Testis (tissue), 5 donors: ENCODE measurements at places on chromosomes 6 and 20. TPM values are rescaled to one million over a fixed set of nuclear protein-coding genes. Genes with fewer than 3 reads are reported as not detected.

GRCh38 chr6:114096561-114097172, 125.7 kb upstream of the HDAC2 start:
- H3K4me3 ChIP-seq = no peak overlapping the region
- H3K4me1 ChIP-seq = no peaks in the 10 kb centered on the region
- H3K27me3 ChIP-seq = no peaks in the 10 kb centered on the region
- peak; percentile 17 for DNase-seq
- no peak overlapping the region for H3K27ac ChIP-seq

DNA sequence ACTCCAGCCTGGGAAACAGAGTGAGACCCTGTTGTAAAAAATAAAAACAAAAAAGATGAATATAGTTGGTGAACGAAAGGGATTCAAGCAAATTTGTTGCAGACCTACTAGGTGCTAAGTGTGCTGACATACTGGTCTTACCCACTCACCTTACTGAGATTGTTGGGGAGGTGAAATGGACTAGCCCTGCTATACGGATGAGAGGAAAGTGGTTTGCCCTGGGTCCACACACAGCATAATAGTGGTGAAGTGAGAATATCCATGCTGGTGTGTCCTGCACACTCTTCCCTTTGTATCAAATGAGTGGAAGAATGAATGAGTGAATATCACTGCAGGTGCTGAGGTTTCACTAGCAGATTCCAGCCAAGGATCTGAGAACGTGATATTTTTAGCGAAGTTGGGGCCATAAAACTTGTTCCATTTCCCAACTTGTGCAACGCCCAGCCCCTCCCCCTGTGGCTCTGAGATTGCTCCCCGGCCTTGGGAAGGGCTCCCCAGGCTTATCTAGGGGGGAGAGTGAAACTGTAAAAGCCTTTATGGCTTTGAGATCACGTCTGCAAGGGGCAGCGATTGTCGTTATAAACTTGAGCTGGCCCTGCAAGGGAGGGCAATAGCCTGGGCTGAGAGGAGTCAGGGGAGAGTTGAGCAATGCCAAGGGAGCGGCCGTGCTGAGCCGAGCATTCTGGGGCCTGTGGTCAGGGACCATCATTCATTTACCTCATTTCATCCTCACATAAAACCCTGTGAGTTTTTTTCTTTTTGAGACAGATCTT, 33.2 kb upstream of the TTPAL start:
- H3K27ac ChIP-seq = no peak overlapping the region
- DNase-seq = peak; percentile 31
- H3K36me3 ChIP-seq = no peaks in the 10 kb centered on the region
- no peak overlapping the region for H3K4me3 ChIP-seq

GRCh38 chr6:32105433-32105832, 3.7 kb downstream of the TNXB start:
- no peaks in the 10 kb centered on the region for H3K27me3 ChIP-seq
- DNase-seq = no peak
- H3K27ac ChIP-seq = no peak overlapping the region
- no peak overlapping the region for H3K4me3 ChIP-seq

The ACAT2 gene
- 17.1 TPM for total RNA-seq

The GABRR2 gene
- 0.62 TPM for total RNA-seq

DNA sequence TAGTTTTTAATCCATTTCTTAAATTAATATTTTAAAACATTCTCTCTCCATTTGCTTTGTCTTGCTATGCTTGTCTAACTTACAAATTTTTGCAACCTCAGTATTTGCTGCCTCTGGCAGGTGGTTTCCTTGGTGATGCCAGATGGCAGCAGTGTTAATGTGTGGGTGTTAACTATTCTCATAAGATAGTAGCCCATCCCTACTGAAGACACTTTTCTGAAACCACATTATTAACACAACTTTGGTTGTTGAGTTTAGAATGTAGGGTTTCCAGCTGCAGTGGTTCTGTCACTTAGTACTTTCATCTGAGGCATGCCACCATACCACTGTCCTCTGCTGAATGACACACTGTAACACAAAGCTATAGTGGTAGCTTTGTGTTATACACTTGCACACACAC, 75.1 kb downstream of the MYO6 start:
- H3K27ac ChIP-seq = no peak overlapping the region
- H3K4me1 ChIP-seq = no peaks in the 10 kb centered on the region
- no peak for DNase-seq
- H3K36me3 ChIP-seq = no peaks in the 10 kb centered on the region
- H3K27me3 ChIP-seq = no peaks in the 10 kb centered on the region

- no peak overlapping the region for H3K4me3 ChIP-seq
- DNase-seq = no peak
- no peaks in the 10 kb centered on the region for H3K27me3 ChIP-seq
- H3K4me1 ChIP-seq = peaks cover 14% of the 10 kb centered on the region
- H3K36me3 ChIP-seq = no peaks in the 10 kb centered on the region
Measured at GRCh38 chr6:134266776-134267175, 51.1 kb downstream of the SGK1 start.

The B3GAT2 gene
- 2.2 TPM for total RNA-seq

- DNase-seq = no peak
- no peak overlapping the region for H3K27ac ChIP-seq
- H3K27me3 ChIP-seq = no peaks in the 10 kb centered on the region
Measured at GRCh38 chr6:158894193-158894592, 75.0 kb upstream of the EZR start.

GRCh38 chr20:59204165-59204894, 40.7 kb downstream of the ZNF831 start:
- DNase-seq = no peak
- no peaks in the 10 kb centered on the region for H3K36me3 ChIP-seq
- no peak overlapping the region for H3K4me3 ChIP-seq
- no peaks in the 10 kb centered on the region for H3K4me1 ChIP-seq
- H3K27ac ChIP-seq = no peak overlapping the region

DNA sequence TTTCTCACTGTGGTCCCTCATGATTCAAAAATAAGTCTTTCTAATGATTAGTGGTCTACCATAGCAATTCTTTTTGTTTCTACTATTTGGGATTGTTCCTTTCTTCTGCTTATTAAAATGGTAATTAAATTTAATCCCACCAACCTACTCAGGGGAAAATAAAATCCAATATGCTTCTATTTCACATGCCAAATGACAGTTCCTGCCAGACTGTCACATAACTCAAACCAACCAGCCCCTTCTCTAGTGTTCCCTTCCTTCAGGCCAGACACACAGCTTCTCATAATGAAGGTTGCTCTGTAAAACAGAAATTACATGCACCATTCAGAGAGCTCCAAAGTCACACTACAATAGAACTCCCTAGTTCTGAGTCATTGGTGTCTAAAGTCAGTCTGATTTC, 23.2 kb downstream of the PAK5 start:
- no peaks in the 10 kb centered on the region for H3K27me3 ChIP-seq
- no peaks in the 10 kb centered on the region for H3K4me1 ChIP-seq
- no peaks in the 10 kb centered on the region for H3K36me3 ChIP-seq
- no peak overlapping the region for H3K4me3 ChIP-seq
- no peak overlapping the region for H3K27ac ChIP-seq
- no peak for DNase-seq

The OLIG3 gene
- total RNA-seq = not detected

The RAMACL gene
- 1.9 TPM for total RNA-seq

The PPP1R14C gene
- 22.4 TPM for total RNA-seq

The GPX5 gene
- total RNA-seq = 8.1 TPM

DNA sequence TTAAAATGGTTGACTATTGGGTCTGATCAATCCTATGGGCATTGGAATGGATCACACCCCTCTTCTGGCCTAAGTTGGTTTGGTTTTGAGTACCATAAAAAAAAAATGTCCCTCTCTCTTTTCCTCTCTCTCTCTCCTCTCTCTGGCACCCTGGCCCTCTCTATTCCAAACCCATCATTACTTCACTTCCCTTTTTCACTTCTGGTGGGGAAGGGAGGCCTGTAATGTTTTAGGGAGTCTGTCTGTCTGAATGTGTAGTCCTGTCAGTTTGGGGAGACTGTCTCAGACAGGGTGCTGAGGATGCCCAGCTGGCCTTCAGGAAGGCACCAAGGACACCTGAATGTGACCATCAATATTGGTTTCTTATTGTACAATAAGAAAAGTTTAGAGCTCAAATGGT, 165.8 kb downstream of the CD24 start:
- no peak for DNase-seq
- H3K27me3 ChIP-seq = no peaks in the 10 kb centered on the region
- no peak overlapping the region for H3K4me3 ChIP-seq
- no peaks in the 10 kb centered on the region for H3K4me1 ChIP-seq

- peaks cover 25% of the 10 kb centered on the region for H3K4me1 ChIP-seq
- H3K27me3 ChIP-seq = no peaks in the 10 kb centered on the region
- no peak overlapping the region for H3K27ac ChIP-seq
- DNase-seq = no peak
- H3K36me3 ChIP-seq = no peaks in the 10 kb centered on the region
Measured at GRCh38 chr6:139943391-139943790, 568.9 kb upstream of the CITED2 start.

- H3K27me3 ChIP-seq = no peaks in the 10 kb centered on the region
- no peak overlapping the region for H3K4me3 ChIP-seq
- H3K36me3 ChIP-seq = no peaks in the 10 kb centered on the region
- H3K27ac ChIP-seq = no peak overlapping the region
- no peak for DNase-seq
- H3K4me1 ChIP-seq = no peaks in the 10 kb centered on the region
Measured at GRCh38 chr6:142697922-142698321, 247.1 kb downstream of the HIVEP2 start.
